ENCODE measurements at places on chromosomes 5 and 9.

DNA sequence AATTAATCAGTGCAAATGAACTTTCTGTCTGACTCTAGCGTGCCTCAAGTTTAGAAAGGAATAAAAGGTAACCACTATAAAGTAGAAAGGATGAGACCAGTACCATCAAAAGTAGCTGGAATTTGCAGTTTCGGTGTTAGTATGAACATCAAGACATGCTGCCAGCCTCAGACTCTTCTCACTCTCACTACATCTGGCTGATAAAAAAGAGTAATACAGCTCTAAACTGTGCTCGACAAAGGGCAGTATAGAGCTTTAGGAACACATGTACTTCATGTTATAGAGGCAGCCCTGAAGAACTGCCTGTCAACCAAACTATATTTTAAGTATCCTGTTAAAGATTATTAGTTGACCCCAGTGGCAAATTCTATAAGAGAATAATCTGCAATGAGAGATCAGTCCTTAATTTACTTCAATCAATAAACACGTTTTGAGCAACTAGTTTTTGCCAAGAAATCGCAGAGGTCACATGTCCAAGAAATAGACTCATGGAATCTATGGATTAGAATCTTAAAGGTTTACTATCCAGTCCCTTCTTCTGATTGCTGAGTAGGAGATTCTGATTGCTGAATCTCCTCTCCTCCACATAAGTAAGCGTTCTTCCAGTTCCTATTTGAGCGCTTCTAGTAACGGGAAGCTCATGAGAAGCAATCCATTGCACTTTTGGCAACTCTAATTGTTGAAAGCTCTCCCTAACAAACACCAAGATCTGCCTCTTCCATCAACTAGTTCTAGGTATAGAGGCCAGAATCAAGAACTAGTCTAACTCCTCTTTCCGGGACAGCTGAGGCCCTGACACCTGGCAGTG is 941 bp downstream of the XPA start:
- DNase-seq = no peak

DNA sequence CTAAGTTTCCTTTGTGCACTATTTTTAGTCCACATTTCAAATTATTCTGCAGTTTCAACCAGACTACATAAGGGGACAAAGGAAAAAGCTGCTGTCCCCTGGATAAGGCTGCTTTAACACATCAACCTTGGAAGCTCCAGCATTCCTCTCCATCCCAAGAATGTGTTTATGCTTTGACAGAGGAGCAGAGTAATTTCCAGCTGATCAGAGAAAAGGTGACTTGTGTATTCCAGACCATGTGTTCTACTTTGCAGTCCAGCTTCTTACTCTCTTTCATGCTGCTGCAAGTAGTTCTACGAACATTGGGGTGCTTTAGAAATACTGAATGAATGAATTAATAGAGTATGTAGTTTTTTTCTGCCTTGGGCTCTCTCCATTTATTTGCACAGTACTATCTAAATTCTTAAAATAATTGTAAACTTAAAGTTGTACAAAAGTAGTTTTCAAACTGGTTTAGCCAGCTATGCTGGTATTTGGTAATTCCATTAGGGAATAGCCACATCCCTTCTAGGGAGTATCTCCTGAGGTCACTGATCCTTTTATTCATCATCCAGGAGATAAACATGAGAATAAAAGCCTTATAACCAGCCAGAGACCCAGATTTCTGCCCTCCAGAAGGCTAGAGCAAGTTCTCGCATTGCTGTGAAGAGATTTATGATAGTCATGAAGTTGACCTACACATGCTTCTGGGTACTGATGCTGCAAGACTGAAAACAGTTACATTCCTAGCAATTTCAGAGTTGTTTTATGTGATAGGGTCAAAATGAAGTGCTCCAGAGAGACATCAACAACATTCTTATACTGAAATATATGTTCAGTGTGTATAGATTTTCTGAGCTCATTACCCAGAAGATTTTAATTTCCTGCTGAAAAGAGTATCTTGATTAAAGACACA is 215.2 kb downstream of the COMMD10 start:
- no peak for DNase-seq

DNA sequence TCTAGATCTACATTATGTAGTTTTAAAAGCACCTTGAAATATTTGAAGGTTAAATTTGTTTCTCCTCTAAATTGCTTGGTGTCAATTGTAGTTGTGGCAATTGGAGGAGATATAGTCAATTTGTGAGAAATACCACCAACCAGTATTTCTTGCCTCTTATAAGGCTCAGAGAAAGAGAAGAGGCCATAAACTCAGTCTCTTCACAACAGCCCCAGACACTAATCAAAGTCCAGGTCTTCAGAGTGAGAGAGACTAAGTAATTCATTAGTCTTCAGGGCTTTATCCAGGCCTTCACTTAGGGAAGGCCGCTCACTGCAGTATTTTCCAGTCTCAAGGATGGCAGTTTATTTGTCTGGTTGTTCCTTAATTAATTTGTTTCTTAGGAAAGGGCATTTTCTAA is 168.0 kb upstream of the RGMB start:
- no peak for DNase-seq

DNA sequence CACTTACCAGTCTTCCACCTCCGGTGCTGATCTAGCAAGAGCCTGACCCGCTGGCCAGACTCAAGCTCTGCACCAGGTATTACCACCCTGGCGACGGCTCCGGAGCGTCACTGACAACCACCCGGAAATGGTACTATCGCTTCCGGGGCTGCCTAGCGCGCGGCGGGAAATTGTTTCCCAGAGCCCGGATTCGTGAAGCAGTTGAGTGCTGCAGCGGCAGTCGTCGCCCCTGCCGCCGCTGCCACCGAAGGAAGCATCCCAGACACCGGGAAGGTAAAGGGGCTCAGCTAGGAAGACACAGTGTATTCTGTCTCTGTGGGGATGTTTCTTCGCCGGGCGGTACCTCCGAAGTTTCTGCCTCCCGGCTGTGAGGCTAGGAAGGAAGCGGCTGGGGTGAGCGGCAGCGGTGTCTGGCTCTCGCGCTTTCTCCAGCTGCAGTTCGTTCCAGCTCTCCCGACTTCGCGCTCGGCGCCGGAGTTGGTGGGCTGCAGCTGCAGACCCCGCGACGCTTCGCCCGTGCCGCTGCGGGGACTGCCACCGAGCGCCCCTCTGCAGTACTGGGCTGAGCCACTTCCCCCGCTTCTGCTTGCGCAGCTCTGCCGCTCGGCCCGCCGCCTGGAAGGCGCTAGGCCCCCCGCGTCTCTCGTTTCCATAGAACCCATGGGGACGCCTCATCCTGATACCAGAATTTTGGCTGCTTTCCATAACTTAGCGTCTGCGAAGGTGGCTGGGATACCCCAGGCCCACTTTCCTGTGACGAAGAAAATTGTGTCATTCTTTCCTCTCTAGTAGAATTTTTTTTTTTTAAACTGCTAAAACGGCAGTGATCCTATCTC is at the start of the genes KIAA0825 and SLF1:
KIAA0825 (minus strand) TSS at position 112 of the 836 bp plus-strand sequence. CDS start 81,478 bp downstream, outside the sequence.
SLF1 (plus strand) TSS at position 177 of the 836 bp plus-strand sequence. CDS start 10,142 bp downstream, outside the sequence.
- DNase-seq = peak; percentile 86

DNA sequence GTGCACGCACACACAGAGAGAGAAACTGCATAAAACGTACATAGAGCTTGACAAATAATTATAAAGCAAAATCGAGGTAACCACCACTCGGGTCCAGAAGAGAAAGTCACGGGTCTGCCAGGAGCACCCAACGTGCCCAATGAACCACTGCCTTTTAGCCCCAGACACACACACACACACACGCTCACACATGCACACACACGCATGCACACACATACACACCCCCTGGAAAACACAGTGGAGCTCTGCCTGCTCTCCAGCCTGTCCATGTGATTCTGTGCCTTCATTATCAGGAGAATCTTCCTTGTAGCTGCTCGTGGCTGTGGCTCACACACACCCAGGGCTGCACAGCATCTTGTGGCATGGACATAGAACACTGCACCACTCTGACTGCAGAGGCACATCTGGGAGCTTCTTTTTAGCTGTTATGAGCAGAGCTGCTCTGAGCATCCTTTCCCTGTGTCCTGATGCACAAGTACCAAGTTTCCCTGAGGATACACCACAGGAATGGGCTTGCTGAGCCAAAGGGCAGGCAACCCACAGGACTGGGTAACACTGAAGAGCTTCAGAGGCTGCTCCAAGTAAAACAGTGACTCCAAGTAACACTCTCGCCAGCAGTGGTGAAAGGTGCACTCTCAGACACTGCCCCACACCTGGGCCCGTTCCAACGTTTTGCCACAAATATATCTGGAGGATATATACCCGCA is 58.9 kb downstream of the CAMSAP1 start:
- DNase-seq = no peak

GRCh38 chr9:21802418-21803000 is at the start of gene MTAP:
MTAP (plus strand) TSS chr9:21802636; CDS start chr9:21802749, 113 bp downstream.
- peak; percentile 98 for DNase-seq

GRCh38 chr5:122465031-122465577 is 153.1 kb downstream of the SNCAIP start:
- DNase-seq = no peak
